CD4-positive, alpha-beta T cell treated with Interleukin-17A for 1 hour (primary cell): ENCODE measurements at places on chromosomes 13 and 19.

GRCh38 chr13:23447927-23448326 is 14.4 kb upstream of the SACS start:
- DNase-seq: no peak

- DNase-seq: no peak
These were observed 171.1 kb downstream of the KCTD12 start for GRCh38 chr13:76715075-76715474.

- DNase-seq: no peak
These were observed 15.2 kb downstream of the TPT1 start for GRCh38 chr13:45325806-45326205.

DNA sequence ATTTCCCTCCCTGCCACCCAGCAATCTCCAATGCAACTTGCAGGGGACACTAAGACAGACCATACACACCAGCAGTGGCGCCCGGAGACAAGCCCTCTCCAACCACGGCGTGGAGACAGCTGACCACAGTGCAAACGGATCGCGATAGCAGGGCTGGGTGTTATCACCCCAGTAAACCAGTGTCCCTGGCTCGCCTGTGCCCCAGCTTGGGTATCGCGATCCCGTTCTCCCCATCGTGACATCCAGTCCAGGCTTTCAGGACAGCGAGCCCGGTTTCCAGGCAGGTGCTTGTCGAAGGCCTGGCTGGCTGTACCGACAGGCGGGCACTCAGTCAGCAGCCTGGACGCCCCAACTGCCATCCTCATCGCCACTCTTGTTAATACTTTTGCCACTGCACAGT is 20.7 kb upstream of the NANOS2 start:
- no peak for DNase-seq

GRCh38 chr19:12773571-12773970 is 1.8 kb downstream of the HOOK2 start:
- DNase-seq: no peak

GRCh38 chr19:18833849-18834643 is 2.3 kb downstream of the UPF1 start:
- DNase-seq: peak; percentile 18

- no peak for DNase-seq
These were observed 111.5 kb downstream of the TEX26 start for GRCh38 chr13:31043957-31044356.

GRCh38 chr13:97934590-97934989 is 18.9 kb upstream of the IPO5 start:
- DNase-seq: no peak

DNA sequence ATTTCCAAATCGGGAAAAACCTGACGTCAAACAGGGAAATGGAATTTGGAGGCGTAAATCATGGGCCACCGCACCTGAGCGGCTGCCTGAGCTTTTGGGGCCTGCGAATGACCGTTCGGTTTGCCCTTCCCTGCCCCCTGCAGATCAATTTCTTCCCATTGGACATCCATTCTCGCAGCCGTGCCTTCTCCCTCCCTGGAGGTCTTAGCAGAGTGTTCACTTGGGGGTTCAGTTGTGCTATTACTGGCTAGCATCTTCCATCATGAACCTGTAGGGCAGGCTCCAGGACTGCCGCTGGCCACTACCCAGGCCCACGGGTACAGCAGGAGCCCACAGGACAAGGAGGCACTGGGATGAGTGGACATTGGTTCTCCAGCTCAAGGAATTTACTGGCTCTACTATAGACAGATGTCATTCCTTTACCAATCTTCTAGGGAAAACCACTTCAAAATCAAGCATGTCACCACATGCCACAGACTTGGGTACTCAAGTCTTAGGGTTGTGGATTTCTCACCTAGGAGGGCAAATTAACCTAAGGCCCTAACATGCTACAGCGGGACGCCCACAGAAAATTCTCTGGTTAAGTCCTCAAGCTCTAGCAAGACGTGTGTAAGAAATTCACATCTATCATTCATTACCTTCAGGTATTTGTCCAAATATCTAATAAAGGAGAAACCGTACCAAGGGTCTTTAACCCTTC is 75.5 kb downstream of the COL4A1 start:
- DNase-seq: no peak
